ENCODE measurements at places on chromosomes 1 and 21. TPM values are rescaled to one million over a fixed set of nuclear protein-coding genes. Genes with fewer than 3 reads are reported as not detected.

GRCh38 chr1:173294843-173295242, 87.7 kb upstream of the TNFSF4 start:
- peaks cover 13% of the 10 kb centered on the region for H3K4me1 ChIP-seq
- no peak overlapping the region for H3K27ac ChIP-seq
- H3K36me3 ChIP-seq, result no peaks in the 10 kb centered on the region
- no peak for DNase-seq

FOXD3 gene
- not detected for total RNA-seq

- DNase-seq, result peak; percentile 85
- H3K4me3 ChIP-seq, result no peak overlapping the region
- no peaks in the 10 kb centered on the region for H3K27me3 ChIP-seq
- H3K36me3 ChIP-seq, result no peaks in the 10 kb centered on the region
- peaks cover 23% of the 10 kb centered on the region for H3K4me1 ChIP-seq
Observed at GRCh38 chr1:155989242-155990004, 11.1 kb upstream of the ARHGEF2 start.

DNA sequence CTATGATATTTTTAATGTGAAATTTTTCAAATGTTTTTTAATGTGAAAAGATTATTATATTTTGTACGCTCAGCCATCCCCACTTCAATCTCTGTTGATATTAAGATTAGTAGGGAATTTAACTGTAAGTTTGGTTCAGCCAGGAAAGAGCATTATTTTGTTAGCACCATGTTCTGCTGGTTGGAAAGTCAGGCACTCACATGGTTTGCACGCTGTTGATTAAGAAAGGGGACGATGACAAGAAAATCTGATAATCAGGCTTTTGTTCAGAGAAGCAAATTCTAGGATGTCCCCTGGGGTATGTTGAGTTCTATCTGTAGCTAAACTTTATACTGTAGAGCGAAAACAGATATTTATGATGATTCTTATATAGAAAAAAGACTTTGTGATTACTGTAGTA, 115.1 kb downstream of the OSBPL9 start:
- H3K36me3 ChIP-seq, result peaks cover 3% of the 10 kb centered on the region
- no peak overlapping the region for H3K27ac ChIP-seq
- no peaks in the 10 kb centered on the region for H3K27me3 ChIP-seq
- no peak for DNase-seq

PLXNA2 gene
- 0.65 TPM for total RNA-seq

ENAH gene
- not detected for total RNA-seq

- H3K36me3 ChIP-seq, result no peaks in the 10 kb centered on the region
- H3K4me3 ChIP-seq, result no peak overlapping the region
Observed at GRCh38 chr1:191284175-191284574, 806.5 kb upstream of the BRINP3 start.

- H3K4me1 ChIP-seq, result peaks cover 29% of the 10 kb centered on the region
- no peak for DNase-seq
- no peak overlapping the region for H3K27ac ChIP-seq
- H3K4me3 ChIP-seq, result no peak overlapping the region
- peaks cover 35% of the 10 kb centered on the region for H3K27me3 ChIP-seq
Observed at GRCh38 chr21:41480086-41480690, 27.8 kb downstream of the TMPRSS2 start.

- H3K27me3 ChIP-seq, result peaks cover 16% of the 10 kb centered on the region
- H3K4me3 ChIP-seq, result no peak overlapping the region
- H3K27ac ChIP-seq, result no peak overlapping the region
- H3K4me1 ChIP-seq, result no peaks in the 10 kb centered on the region
Observed at GRCh38 chr21:36719614-36720013, 20.7 kb downstream of the SIM2 start.

GRCh38 chr1:179493323-179493722, 82.4 kb downstream of the NPHS2 start:
- H3K4me3 ChIP-seq, result no peak overlapping the region
- no peaks in the 10 kb centered on the region for H3K4me1 ChIP-seq
- DNase-seq, result no peak

- H3K4me1 ChIP-seq, result peaks cover 2% of the 10 kb centered on the region
- DNase-seq, result no peak
- no peaks in the 10 kb centered on the region for H3K27me3 ChIP-seq
Observed at GRCh38 chr1:27275696-27276095, 41.3 kb downstream of the WDTC1 start.

ARTN gene
- total RNA-seq, result 0.20 TPM

DNA sequence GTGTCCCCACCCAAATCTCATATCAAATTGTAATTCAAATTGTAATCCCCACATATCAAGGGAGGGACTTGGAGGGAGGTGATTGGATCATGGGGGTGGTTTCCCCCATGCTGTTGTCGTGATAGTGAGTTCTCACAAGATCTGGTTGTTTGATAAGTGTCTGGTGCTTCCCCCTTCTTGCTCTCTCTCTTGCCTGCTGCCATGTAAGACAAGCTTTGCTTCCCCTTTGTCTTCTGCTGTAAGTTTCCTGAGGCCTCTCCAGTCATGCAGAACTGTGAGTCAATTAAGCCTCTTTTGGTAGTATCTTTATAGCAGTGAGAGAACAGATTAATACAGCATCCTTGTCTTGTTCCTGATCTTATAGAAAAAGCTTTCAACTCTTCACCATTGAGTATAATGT, 6.5 kb upstream of the LRRC39 start:
- DNase-seq, result no peak
- H3K4me1 ChIP-seq, result no peaks in the 10 kb centered on the region
- no peak overlapping the region for H3K4me3 ChIP-seq
- no peaks in the 10 kb centered on the region for H3K36me3 ChIP-seq
- no peak overlapping the region for H3K27ac ChIP-seq

DNA sequence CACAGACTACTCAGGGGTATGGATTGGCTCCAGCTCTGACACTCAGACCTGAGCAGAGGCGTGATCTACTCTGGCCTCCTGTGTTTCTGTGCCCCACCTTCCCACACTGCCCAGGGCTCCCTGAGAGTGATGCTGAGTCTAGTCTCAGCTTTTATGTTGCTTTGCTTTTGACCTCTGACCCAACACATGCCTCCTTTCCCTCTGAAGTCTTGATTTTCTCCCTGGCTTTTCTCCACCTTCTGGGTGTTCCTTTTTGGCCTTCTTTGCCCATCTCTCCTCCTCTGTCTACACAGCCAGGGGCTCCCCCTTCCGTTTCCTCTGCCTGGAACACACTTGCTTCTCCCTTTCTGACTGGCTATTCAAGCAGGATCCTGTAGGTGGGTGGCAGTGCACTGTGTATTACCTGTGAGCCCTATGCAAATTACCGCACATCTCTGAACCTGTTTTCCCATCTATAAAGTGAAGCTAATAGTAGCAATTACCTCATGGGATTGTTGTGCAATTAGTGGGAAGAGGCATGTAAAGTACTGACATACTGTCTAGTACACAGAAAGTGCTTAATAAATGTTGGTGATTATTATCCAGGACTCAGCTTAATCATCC, 13.7 kb upstream of the MEX3A start:
- peaks cover 13% of the 10 kb centered on the region for H3K27me3 ChIP-seq
- no peak for DNase-seq
- peaks cover 42% of the 10 kb centered on the region for H3K4me1 ChIP-seq
- H3K4me3 ChIP-seq, result no peak overlapping the region

DNA sequence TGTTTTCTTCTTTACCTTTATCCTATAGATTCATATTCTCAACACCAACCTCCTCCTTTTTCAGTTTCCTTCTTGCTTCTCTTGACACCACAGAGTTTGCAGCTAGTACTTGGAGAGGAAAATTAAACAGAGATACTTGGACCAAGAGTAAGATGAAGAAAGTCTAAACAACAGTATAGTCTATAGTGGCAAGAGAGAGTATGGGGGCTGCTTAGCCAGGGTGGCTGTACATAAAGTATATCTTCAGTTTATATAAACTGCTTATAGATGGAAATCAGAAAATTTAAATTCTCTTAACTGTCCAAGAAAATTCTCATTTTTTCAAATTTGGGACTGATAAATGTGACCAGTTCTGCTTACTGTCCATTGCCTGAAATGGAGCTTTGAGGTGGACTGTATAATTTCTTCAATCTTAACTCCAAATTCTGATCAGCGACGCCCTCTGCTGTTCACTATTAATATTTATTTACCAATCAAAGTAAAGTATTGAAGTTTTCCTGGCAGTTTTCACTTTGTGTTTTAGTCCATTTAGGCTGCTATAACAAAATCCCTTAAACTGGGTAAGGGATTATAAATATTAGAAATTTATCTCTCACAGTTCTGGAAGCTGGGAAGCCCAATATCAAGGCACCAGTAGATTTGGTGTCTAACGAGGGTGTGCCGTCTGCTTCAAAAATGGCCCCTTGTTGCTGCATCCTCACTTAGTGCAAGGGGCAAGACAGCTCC, 14.8 kb upstream of the METTL18 start:
- DNase-seq, result no peak
- peaks cover 8% of the 10 kb centered on the region for H3K4me1 ChIP-seq
- H3K4me3 ChIP-seq, result no peak overlapping the region
- H3K27me3 ChIP-seq, result no peaks in the 10 kb centered on the region

DNA sequence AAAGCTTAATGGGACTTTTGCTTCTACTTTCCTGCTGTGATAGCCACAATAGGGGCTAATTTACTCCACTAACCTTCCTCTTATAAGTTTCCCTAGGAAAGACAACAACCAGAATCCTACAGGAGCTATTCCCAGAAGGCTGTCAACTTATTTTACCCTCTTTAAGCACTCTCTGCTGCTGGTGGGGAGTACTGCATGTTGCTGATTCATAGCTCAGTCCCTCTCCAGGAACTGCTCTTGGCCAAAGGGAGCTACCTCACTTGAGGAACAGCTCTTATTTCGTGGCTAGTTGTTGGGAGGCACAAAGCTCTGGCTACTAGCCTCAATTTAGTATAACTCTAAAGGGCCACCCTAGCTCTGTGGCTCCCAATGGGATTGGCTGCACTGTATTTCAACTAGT, 37.2 kb downstream of the ADSS2 start:
- peaks cover 29% of the 10 kb centered on the region for H3K4me1 ChIP-seq
- DNase-seq, result no peak
- H3K36me3 ChIP-seq, result peaks cover 86% of the 10 kb centered on the region
- H3K4me3 ChIP-seq, result no peak overlapping the region

- H3K4me3 ChIP-seq, result no peak overlapping the region
- no peak overlapping the region for H3K27ac ChIP-seq
- H3K4me1 ChIP-seq, result peaks cover 2% of the 10 kb centered on the region
- H3K36me3 ChIP-seq, result no peaks in the 10 kb centered on the region
- H3K27me3 ChIP-seq, result peaks cover 21% of the 10 kb centered on the region
Observed at GRCh38 chr1:41354956-41355355, 6.3 kb upstream of the FOXO6 start.

- peaks cover 7% of the 10 kb centered on the region for H3K4me1 ChIP-seq
- H3K27me3 ChIP-seq, result peaks cover 10% of the 10 kb centered on the region
- H3K36me3 ChIP-seq, result no peaks in the 10 kb centered on the region
- no peak for DNase-seq
- H3K4me3 ChIP-seq, result no peak overlapping the region
- no peak overlapping the region for H3K27ac ChIP-seq
Observed at GRCh38 chr1:25425098-25426085, 4.8 kb upstream of the RHCE start.

CLIC6 gene
- total RNA-seq, result not detected

GRCh38 chr1:81209461-81209860, 591.3 kb upstream of the ADGRL2 start:
- no peaks in the 10 kb centered on the region for H3K36me3 ChIP-seq
- no peaks in the 10 kb centered on the region for H3K27me3 ChIP-seq
- H3K27ac ChIP-seq, result no peak overlapping the region
- no peak overlapping the region for H3K4me3 ChIP-seq
- no peaks in the 10 kb centered on the region for H3K4me1 ChIP-seq

SGIP1 gene
- total RNA-seq, result not detected

GRCh38 chr1:23984417-23985186, 4.5 kb upstream of the SRSF10 start:
- peaks cover 20% of the 10 kb centered on the region for H3K4me1 ChIP-seq
- peaks cover 6% of the 10 kb centered on the region for H3K36me3 ChIP-seq
- no peak for DNase-seq
- H3K27me3 ChIP-seq, result no peaks in the 10 kb centered on the region

CLK2 gene
- total RNA-seq, result 78.0 TPM

ZMYND12 gene
- total RNA-seq, result 1.3 TPM

DNA sequence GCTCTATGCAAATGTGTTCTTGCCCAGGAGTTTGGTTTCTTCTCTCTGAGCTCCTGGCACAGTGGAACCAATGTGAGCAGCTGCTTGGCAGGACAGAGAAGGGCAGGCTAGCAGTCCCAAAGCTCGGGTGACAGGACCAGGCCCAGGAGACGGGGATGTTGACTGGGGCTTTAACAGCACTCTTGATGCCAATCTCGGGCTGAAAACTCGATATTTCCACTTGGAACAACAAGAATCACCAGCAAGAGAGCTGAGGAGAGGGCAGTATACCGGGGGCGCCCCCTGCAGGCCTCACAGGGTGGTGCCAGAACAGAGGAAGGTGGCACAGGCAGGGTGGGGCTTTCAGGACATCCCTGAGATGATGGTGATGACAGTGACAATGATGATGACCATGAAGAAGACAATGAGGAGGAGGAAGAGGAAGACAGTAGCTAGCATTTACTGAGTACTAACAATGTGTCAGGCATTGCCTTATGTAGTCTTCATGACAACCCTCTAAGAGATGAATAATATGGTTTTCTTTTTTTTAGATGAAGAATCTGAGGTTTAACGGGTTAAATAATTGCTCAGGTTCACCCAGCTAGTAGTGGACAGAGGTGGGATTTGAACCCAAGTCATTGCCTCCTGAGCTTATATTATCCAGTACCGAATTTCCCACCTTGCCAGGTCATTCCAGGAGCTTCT, 2.7 kb upstream of the KCNJ9 start:
- no peaks in the 10 kb centered on the region for H3K4me1 ChIP-seq
- H3K27ac ChIP-seq, result no peak overlapping the region
- peak; percentile 71 for DNase-seq
- H3K4me3 ChIP-seq, result no peak overlapping the region
- H3K36me3 ChIP-seq, result no peaks in the 10 kb centered on the region

- no peaks in the 10 kb centered on the region for H3K4me1 ChIP-seq
- no peaks in the 10 kb centered on the region for H3K27me3 ChIP-seq
- no peak overlapping the region for H3K4me3 ChIP-seq
- H3K27ac ChIP-seq, result no peak overlapping the region
- peaks cover 5% of the 10 kb centered on the region for H3K36me3 ChIP-seq
Observed at GRCh38 chr1:108575375-108575774, 15.5 kb downstream of the EEIG2 start.

OR2L8 gene
- not detected for total RNA-seq

KIAA1614 gene
- 0.13 TPM for total RNA-seq

PLPPR5 gene
- not detected for total RNA-seq

DNA sequence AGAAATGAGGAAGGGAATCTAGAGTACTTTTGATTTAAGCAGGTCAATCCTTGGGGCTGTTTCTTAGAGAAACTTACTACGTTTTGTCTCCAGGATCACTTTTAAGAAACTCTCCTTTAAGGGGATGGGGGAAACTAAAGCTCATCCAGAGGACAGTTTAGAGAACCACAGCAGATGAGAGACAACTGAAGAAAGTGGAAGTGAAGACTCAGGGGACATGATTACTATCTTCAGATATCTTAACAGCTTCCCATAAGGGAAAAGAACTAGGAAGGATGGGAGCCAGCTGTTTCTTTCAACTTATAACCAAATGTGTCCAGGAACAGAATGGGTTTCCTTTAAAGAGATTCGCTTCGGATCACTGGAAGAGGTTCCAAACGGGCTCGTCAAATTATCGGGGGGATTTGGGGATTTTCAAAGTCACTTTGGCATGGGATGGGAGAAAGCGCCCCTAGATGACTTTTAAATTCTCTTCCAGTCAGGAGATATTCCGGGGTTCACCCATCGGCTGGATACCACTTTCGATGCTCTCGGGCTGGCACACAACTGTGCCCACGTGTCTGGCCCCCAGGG, 1.2 kb downstream of the SCMH1 start:
- DNase-seq, result no peak
- H3K27me3 ChIP-seq, result peaks cover 3% of the 10 kb centered on the region
- H3K36me3 ChIP-seq, result peaks cover 3% of the 10 kb centered on the region
- H3K4me3 ChIP-seq, result peak overlapping the region; percentile 76
- H3K27ac ChIP-seq, result peak overlapping the region; percentile 69
